ENCODE measurements at places on chromosomes 2 and 18.

DNA sequence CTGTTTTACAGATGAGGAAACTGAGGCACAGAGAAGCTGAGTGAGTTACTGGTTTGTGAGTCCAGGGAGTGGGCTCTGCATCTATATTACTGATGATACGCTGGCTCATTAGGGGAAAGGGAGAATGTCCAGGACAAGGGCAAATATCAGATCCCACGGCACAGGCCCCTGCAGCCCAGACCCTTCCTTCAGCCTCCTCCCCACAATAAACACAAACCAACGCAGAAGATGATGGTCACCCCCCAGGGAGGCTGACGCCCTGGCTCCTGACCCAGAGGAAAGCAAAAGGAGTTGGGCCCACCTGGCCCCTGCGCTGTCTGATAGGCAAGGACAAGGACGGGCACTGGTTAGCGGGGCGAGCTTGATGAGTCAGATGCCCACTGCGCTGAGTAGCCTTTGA is 47.7 kb upstream of the ZBTB7C start:
- no peak for DNase-seq

DNA sequence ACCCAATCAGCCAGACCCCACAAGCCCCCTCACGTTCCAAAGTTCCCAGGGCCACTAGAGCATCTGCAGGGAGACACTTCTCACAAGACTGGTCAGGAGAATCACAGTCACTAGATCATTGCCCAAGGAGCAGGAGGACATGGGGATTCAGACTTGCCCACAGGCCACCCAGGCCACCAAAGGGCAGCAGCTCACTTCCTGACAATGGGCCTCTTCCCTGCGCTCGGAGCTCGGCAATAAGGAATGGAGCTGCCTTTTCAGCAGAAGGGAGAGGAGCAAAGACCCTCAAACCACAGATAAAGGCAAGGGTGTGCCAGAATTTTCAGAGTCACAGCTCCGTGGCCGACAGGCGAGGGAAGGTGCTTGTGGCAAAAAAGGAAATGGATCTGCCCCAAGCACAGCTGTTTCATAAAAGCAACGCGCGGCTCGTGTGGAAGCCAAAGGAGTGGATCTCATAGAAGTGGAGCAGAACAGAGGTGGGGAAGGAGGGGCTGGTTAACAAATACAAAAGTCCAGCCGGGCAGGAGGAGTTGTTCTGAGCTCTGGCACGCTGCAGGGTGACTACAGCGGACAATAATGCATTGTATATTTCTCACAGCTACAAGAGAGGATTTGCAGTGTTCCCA is 72.1 kb downstream of the EDAR start:
- no peak for DNase-seq

- DNase-seq: no peak
These were observed 25.2 kb upstream of the LCLAT1 start for GRCh38 chr2:30421604-30422443.

DNA sequence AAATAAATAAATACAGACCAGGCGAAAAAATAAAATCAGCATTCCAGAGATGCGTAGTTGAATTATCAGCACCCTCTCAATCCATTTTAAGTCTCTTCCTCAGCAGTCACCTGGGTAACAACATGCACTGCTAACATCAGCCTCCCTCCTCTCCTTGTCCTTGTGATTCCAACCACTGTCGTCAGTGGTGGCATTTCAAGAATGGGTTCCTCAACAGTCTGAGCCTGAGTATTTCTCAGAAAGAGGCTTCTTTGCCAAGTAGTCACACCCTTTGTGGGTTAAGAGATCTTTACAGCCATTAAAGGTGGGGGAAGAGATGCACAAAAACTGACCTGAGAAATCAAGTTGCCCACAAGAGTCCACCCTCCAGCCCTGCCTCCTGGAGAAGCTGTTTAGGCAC is 39.0 kb downstream of the NOL10 start:
- DNase-seq: no peak

DNA sequence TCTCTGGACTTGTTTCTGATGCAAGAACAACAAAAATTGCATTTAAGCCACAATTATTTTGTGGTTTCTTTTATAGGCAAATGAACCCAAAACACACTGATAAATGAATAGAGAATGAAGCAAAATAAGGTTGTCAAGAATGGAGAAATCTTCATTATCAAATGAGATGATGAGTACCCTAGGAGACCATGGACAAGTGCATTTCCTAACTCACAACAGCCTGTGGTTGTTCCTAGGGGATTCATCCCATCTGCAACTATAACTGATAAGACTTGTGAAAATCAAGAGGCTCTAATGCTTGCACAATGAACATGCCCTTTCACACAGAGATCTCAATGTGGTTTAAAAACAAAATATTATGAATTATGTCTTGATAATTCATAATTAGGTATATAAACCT is 159.9 kb downstream of the PDE1A start:
- no peak for DNase-seq

DNA sequence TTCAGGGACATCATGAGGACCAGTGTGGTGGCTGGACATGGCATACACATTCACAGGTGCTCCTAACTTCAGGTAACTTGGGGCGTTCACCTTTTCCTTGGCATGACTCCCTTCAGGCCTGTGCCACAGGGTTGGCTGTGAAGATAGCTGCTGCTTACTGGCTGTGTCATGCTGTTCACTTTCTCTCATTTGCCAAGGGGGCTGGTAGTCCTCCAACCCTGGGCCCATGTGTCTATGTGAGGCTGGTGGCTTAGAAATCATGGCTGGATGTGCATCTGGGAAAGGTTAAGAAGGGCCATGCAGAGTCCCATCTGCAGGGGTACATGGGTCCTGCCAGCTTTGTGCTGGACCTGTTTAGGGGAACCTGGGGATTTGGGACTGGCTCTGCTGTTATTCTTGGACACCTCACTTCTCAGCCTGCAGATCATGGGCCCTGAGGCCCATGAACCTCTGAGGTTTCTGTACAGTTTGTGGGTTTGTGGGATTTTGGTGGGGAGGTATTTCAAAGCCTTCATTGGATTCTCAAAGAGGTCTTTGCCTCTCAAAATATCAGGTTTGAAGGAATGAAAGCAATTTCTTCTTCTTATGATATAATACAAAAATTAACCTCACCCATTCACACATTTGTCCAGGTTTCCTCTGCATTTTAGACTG is 62.9 kb downstream of the FHOD3 start:
- DNase-seq: no peak

GRCh38 chr18:57026316-57026715 is 120.6 kb upstream of the BOD1L2 start:
- no peak for DNase-seq

DNA sequence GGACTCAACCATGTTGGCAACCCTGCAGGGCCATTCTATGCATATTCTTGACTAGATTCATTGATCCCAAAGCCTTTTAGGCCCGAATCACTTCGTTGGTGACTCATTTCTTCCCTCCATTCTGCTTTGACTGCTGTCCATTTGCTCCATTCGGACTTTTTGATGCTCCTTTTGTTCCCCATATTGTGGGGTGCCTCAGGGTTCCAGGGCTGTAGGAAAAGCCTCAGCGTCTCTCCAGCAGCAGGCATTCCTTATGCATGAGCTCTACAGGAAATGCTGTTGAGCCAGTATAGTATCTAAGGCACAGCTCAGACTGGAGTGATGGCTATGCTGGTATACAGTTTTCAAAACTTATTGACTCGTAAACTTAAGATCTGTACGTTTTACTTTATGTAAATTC is 292.6 kb downstream of the PRKCE start:
- DNase-seq: no peak

GRCh38 chr2:143974262-143974661 is 545.7 kb downstream of the ZEB2 start:
- no peak for DNase-seq

- no peak for DNase-seq
These were observed 24.0 kb downstream of the ARMC9 start for GRCh38 chr2:231222318-231223000.

DNA sequence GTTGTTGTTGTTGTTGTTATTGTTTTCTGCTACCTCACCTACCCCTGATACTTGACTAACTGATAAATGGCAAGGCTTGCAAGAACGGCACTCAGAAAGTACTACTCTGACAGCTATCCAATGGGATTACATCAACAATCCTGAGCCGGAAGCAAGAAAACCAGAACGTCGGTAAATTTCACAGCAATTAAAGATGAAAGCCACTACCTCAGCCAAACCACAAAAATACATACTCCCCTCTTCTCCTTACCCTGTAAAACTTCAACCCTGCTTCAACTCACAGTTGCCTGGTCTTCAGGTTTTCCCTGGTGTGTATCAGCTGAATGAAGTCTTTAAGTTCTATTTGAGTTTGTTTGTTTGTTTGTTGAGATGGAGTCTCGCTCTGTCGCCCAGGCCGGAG is 293.7 kb upstream of the RND3 start:
- DNase-seq: no peak

- DNase-seq: no peak
These were observed 192.1 kb upstream of the STON1 start for GRCh38 chr2:48337871-48338270.

DNA sequence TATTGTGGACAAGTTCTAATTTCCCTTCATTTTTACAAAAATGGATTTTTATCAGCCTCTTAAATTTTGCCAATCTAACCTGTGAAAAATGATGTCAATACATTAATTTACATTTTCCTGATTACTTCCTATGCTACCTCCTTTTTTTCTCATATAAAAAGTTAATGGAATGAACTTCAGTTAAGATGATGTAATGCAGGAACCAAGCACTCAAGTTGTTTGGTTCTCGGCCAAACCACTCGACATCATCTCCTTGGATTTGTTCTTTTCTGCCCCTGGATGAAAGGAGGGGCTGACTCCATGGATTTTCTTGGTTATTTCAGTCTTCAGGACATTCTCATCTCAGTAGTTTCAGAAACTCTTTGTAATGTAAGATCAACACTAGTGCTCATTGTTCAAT is 253.1 kb upstream of the NXPH2 start:
- no peak for DNase-seq

GRCh38 chr2:1837458-1837857 is 93.1 kb upstream of the PXDN start:
- DNase-seq: no peak

DNA sequence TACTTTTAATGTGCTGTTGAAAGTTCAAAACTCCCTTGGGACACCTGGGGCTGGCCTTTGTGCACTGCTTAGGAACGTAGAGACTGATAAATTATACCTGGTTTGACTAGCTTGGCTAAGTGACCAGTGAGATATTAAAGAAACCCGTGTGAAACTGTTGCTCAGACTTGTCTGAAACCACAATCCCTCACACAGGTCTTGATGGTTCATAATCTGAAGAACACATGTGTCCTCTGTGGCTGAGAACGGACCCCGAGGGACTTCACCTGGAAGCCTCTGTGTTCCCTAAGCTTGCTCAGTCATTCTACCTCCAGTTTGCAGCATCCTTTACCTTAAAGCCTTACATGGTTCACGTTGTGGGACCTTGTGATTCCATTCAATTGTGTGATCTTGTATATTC is 218.8 kb downstream of the CBLN2 start:
- no peak for DNase-seq

- DNase-seq: no peak
These were observed 4.5 kb upstream of the KIDINS220 start for GRCh38 chr2:8841932-8842331.

- peak; percentile 28 for DNase-seq
These were observed 874 bp downstream of the WDR43 start for GRCh38 chr2:28895189-28895893.

- DNase-seq: no peak
These were observed 1.9 kb upstream of the ESPNL start for GRCh38 chr2:238097988-238098871.

DNA sequence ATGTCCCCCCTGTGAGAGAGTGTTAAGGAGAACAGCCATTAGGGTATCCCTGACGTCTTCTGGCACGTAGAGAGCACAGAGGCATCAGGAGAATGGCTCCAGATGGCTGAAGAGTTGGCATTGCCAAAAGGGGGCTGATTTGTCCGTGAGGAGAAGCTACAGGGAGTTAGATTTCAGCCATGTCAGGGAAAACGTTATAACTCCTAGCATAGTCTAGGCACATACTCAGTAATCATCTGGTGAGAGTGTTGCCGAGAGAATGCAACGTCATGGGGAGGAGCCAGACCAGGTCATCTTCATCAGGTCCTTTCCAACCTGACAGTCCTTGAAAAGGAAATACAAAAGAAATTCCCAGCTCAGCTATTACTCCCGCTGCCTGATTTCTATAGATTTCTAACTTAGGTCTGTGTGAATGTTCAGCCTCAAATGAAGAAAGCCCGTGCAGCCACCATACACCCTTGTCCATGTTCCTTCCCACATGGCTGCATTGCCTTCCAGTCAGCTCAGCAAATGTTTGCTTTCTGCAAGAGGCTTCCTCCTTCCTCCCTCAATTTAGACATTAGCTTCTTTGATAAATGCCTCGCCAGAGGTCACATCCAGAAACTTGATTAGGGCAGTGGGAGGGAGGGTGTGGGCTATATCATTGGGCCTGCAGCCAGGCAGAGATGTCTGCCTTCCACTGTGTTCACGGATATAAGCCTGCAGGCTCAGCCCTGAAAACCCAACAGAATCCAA is 93.0 kb downstream of the STPG4 start:
- DNase-seq: no peak

- no peak for DNase-seq
These were observed 514.8 kb upstream of the MYT1L start for GRCh38 chr2:2845806-2846315.

DNA sequence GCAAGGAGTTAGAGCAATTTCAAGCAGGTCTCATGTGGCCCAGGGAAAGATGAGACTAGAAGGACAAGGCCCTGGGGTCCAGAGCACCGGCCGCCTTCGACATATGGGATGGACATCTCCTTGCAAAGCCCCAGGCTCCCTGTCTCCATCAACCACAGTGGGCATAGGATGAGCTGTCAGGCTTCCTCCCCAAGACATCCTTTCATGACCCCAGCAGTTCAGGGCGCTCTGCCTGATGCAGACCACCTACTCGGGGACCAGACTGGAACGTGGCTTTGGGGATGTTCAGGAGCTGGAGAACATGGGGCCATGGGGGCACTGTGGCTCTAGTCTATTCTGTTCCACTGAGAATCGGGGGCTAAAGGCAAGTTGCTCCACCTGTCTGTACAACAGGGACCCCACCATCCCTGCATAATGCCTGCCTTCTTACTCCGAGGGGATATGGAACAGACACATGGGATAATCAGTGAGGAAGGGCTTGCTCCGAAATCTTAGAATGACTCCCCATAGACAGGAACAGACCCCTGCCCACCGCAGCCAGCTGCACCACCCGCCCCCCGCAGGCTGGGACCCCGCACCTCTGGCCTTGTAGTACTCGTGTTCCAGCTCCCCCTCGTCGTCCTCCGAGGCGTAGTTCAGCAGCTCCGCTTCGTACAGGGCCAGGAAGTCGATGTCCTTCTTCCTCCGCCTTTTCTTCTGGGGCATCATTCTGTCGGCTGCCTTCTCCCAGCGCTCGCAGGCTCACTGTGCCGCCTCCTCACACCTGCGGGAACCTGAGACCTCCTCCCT is 500 bp downstream of the LOXHD1 start:
- no peak for DNase-seq

DNA sequence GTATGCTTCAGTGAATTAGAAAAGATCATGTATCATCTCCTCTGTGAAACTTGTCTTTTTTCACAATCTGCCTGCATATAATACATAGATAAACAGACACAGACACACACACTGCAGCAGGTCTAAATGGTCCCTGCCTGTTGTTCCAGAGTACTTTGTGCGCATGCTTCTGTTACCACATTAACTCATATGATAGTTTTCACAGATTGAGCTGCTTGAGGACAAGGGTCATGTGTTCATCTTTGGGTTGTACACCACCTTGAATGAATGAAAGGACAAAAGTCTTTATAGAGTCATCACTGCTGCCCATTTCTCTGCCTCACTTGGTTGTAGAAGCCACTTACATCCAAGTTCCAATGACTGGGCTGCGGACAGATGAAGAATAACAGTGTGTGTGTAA is 72.7 kb upstream of the GLS start:
- no peak for DNase-seq

- no peak for DNase-seq
These were observed 206.5 kb upstream of the AGAP1 start for GRCh38 chr2:235287375-235287733.

- DNase-seq: no peak
These were observed 15.4 kb downstream of the IL1B start for GRCh38 chr2:112821142-112821541.

All from stimulated activated CD8-positive, alpha-beta memory T cell treated with anti-CD3 and anti-CD28 coated beads, Interleukin-12 subunit alpha, Interleukin-12 subunit beta, amount 100 ng/mL, for 4 hours (primary cell).